ENCODE measurements at places on chromosomes 16 and 17.

DNA sequence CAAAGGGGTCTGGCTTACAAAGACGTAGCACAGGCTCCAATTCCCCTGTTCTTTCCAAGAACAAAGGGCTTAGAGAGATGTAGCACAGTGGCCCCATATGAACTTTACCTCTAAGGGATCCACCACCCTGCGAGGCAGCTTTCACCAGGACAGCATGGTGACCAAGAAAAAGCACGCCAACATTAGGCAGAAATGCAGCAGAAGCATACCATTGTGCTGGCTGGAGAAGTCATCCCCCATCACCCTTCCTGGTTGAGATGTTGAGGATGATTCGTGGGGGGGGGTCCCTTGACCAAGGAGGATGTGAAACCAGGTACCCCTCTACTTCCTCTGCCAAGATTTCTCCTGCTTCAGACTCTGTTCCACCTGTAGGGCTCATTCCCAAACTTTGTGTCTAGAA, 48.4 kb downstream of the TMEM114 start:
- no peak for DNase-seq

- peak; percentile 22 for DNase-seq
These were observed 11.8 kb downstream of the GNPTG start for GRCh38 chr16:1363501-1364041.

DNA sequence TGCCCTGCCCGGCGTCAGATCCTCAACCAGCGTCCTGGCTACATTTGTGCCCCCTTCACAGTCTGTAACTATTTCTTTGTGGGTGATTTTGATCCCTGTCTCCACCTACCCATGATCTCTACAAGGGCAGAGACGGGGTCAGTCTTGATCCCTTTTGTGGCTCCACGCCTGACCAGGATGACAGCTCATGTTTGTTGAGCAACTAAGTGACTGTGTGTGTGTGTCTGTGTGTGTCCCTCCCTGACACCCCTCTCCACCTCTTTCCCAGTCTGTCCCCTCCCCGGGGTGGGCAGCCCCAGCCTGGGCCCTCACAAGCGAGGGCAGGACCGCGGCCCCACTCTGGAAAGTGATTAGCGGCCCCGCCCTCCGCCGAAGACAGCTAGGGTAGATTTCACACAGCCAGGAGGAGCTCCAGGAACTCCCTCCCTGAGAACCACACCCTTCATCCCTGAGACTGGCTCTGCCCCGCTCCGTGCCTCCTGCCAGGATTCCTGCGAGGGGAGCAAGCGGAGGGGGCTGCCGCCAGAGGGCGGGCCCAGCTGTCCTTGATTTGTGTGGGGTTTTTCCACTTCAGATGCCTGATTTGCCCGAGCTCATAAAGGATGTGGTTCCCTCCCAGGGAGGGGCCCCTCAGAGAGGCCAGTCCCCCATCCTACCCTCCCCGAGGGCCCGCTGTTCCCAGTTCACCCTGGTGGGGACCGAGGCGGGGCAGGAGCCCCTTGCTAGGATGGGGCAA, 5.3 kb upstream of the HS3ST6 start:
- no peak for DNase-seq

DNA sequence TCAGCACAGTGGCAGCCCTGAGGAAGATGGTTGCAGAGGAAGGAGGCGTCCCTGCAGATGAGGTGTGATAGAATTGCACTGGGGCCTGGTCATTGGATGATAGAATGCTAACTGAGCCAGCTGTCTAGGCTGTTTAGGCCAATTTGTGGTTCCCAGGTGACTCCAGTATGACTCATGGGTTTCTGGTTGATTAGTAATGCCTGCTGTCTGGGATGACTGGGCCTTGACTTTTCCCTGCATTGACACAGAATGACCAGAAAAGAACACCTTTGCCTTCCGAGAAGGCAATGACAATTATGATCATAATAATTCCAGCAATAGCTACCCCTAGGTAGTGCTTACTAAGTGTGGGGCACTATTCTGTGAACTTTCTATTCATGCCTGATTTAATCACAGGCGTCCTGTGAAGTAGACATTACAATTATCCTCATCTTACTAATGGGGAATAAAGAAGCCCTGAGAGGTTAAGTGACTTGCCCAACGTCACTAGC, 31.5 kb downstream of the USP43 start:
- DNase-seq = no peak

DNA sequence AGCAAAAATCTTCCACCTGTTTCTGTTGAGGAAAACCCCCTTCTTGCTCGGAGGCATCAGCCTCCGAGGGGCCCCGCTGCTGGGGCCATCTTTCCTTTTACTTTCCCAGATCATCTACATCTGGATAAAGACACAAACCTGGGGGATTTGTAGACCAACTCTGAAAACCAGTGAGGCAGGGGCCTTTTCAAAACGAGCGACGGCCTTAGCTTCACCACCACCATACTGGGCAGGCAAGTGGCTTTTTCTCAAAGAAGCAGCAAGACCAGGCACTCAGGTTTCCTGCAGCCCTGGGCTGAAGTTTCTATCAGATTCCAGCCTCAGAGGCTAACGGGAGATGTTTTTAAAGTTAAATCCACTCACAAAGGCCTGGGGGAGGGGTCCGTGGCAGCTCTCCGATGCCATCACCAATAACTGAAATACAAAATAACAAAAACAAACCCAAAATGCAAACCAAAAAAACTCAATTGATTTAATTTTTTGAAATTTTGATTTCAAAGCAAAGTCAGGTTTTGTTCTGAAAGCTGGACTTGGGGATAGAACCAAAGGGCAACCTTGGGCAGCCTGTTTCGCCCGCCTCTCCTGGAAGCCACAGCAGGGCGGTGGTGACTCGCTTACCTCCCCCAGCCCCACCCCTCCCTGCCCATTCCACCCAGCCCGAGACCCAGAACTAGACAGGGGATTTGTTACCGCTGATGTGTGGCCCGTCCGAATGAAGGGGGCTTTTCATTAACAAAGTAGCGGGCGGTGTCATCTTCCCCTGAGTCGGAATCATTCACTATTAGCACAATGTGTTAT, 55.8 kb downstream of the SALL1 start:
- DNase-seq = no peak

DNA sequence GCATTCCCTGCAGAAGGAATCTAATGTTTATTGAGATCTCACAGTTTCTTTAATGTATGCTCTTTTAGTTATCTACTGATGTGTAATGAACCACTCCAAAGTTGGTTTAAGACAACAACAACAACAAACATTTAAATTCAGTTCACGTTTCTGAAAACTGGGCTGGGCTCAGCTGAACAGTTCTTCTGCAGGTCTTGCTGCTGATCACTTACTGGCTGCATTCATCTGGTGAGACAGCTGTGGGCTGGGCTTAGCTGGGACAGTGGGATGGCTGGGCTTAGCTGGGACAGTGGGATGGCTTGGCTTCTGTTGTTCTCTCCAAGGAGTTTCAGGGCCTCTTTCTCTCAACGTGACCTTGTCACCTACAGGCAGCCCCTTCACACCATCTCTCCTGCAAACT, 544.3 kb upstream of the CDH5 start:
- no peak for DNase-seq

DNA sequence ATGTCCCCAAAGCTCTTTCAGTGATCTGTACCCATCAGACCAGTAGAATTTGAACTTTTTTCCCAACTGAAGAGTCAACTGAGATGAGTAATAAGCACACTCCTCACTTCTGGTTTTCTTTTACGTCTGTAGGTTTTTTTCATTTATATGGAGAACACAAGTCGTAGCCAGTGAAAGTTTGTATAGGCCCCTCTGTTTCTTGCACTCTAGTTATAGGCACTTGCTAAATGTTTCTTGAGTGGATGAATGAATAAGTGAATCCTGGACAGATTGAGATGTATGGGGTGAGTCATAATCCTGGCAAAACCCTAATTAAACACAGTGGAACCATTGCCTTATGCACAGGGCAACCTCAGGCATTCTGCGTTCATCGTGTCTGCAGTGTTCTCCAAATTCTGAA, 193.7 kb upstream of the TBX2 start:
- no peak for DNase-seq

DNA sequence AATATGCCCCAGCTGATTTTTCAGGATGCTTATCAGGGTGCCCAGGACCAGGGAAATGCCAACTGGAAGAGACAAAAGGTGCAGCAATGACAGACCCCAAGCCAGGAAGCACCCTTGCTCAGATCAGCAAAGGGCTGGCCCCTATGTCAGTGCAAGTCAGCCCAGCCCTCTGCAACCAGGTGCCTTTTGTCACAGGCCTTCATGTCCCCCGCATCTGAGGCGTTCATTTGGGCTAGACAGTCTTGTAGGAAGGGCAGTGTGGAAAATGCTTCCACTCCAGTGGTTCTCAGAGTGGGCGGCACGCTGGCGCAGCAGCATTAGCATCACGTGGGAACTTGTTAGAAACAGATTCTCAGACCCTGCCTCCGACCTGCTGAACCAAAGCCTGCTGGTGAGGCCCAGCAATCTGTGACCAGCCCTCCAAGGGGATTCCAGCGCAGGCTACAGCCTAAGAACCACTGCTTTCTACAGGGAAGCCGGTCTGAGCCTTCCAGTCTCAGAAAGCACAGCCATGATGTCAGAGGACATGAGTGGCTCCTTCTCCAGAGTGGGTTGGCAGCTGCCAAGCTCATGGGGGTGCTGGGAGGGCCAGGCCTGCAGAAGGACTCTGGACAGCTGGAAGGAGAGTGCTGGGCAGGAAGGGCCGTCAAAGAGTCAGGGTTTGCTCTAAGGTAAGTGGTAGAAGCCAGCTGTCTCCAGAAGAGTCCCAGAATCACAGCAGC, 13.1 kb downstream of the SLC47A2 start:
- DNase-seq = no peak

GRCh38 chr16:83878838-83879237, 20.1 kb upstream of the MLYCD start:
- no peak for DNase-seq

GRCh38 chr16:24683847-24684493, 45.5 kb upstream of the TNRC6A start:
- DNase-seq = no peak

DNA sequence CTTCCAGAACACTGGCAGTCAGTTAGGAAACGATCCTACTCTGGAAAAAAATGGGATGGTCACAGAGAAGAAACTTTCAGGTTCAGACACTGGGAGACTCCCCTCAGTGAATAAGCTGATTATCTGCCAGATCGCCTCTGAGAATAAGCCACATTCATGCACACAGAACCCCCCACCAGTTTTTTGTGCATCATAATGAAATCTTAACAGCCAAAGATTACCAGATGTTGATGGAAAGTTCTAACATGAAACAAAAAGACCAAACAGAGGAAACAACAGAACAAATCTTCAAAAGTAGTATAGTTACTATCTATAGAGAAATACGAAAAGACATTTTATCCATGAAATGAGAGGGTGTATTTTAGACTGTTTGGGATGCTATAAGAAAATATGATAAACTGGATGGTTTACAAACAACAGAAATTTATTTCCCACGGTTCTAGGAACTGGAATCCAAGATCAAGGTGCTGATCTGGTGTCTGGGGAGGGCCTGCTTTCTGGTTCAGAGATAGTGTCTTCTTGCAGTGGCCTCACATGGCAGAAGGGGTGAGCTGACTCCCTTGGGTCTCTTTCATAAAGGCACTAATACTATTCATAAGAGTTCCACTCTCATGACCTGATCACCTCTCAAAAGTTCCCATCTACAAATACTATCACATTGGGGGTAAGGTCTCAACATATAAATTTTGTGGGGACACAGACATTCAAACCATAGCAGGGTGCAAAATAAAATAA, 8.0 kb upstream of the AMZ2 start:
- DNase-seq = no peak

GRCh38 chr17:3049705-3050295, 13.6 kb downstream of the OR1D5 start:
- DNase-seq = no peak

DNA sequence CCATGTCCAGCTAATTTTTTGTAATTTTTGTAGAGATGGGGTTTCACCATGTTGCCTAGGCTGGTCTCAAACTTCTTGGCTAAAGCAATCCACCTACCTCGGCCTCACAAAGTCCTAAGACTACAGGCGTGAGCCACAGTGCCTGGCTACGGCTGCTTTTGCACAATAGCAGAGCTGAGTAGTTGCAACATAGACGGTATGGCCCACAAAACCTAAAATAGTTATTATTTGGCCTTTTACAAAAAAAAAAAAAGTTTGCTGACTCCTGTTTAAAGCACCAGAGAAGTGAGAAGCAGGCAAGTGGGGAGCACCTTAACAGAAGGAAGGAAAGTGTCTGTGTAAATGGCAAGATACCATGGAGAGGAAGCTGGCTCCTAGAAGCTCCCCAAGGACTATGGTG, 5.3 kb upstream of the HSF5 start:
- no peak for DNase-seq

DNA sequence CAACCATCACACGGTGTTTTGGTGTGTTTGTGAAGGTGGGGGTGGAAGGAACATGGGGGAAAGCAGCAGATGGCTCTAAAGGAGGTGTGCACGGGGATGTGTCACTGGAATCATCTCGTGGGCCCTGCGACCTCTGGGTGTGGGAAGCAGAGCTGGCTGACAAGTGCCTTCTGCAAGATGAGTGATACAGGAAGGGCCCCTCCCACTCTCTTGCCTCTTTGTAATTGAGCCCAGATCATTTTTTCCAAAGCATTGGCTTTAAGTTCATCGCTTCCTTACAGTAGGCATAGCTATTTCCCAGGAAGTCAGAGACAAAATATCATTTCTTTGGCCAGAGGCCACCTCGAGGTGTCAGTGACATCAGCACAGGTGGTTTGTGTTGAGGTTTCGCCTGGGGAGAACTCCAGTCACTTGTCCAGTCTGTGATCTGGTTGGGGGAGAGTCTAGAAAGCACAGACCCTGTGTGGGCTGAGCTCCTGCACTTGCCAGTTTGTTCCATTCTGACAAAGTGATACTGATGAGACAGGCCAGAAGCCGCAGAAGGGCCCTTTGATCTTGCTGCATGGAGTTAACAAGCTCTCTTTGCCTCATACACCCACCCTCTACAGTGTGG, 20.6 kb upstream of the SNTB2 start:
- DNase-seq = no peak

DNA sequence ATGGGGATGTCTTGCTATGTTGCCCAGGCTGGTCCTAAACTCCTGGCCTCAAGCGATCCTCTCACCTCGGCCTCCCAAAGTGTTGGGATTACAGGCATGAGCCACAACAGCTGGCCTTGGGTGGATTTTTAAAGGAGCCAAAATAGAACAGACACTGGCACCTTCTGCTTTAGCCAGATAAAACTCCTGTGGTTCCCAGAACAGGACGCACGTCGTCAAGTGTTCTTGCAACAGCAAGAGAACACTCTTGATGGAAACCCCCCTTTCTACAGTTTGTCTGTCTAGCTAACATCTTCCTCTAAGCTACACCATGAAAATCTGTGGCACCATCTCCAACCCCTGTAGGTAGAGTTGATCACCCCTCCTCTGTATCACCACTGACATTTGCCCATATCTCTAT, 122.6 kb downstream of the NPIPB5 start:
- no peak for DNase-seq

GRCh38 chr17:49445591-49445990, 30.9 kb upstream of the PHB1 start:
- DNase-seq = no peak

DNA sequence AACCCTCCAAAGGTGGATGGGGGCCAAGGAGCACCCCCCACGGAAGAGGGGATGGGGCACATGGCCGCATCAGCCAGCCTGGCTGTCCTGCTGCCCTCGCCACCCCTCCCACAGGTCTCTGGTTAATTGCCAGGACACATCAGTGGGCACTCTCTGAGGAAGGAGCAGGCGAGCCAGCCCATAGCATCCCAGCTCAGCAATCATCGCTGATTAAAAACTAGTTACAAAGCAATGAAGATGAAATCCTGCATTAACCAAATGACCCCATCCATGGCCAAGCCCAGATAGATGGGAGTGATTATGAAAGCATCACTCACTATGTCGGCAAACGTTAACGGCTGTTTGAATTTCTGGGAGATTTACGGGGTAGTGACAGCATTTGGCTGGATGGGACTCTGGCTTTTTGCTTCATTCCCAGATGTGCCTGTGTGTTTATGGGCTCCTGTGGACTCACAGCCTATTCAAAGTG, 45.3 kb downstream of the CCDC182 start:
- DNase-seq = no peak

Data from NCI-H187 (cell line).